Right cardiac atrium (tissue), 5 donors: ENCODE measurements at places on chromosomes 7 and 10. TPM values are rescaled to one million over a fixed set of nuclear protein-coding genes. Genes with fewer than 3 reads are reported as not detected.

Gene KDM7A
- 4.5 TPM for polyA plus RNA-seq

Gene CABCOCO1
- polyA plus RNA-seq = 0.09 TPM

Gene GPR15LG
- not detected for polyA plus RNA-seq

Gene CHST15
- 2.2 TPM for polyA plus RNA-seq

Gene TRIM73
- 1.0 TPM for polyA plus RNA-seq

Gene UNC5B
- 12.4 TPM for polyA plus RNA-seq
